ENCODE measurements at places on chromosomes 11 and 22.

DNA sequence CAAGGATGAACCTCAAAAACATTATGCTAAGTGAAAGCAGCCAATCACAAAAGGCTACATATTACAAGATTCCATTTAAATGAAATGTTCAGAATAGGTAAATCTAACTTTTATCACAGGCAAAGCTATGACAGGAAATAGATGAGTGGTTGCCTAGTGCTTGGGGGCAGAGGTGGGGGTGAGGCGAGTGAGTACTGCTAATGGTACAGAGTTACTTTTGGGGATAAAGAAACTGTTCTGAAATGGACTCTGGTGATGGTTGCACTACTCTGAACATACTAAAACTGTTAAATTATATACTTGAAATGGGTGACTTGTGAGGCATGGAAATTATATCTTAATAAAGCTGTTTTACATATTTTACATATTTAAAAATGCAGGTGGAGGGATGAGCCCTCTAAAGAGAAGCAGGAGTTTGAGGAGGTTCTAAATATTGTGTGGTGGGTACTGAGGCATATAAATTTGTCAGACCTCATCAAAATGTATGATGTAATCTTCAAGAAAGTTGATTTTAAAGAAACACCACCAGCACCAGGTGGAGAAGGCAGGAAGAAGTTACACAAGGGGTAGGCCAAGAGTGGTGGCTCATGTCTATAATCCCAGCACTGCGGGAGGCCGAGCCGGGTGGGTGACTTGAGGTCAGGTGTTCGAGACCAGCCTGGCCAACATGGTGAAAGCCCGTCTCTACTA lies 3.6 kb downstream of the SLC43A1 start:
- DNase-seq = no peak

GRCh38 chr22:27507111-27507611 lies 294.4 kb downstream of the MN1 start:
- no peak for DNase-seq

GRCh38 chr11:10483584-10483983 lies 28.5 kb downstream of the AMPD3 start:
- DNase-seq = no peak

DNA sequence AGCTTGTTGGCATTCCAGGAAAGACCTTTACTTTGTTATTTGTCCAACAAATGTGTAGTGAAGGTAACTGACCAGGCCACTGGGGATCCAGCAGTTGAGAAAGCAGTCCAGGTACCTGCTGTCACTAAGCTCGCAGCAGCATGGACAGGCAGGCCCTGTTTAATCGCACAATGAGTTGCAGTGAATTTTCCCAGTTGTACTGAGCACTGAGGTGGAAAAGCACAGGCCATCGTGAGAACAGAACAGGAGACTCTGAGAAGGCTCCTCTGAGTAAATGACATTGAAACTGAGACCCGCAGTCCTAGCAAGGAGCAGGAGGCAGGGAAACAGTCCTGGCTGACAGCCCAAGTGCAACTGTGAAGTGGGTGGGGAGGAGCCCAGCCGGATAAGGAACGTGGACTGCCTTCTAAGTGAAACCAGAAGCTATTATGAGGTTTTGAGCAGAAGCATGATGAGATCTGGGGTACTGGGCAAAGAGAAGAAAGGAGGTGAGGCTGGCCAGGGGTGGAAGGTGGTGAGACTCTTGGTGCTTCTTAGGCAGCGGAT lies 39.8 kb upstream of the CDON start:
- DNase-seq = no peak

DNA sequence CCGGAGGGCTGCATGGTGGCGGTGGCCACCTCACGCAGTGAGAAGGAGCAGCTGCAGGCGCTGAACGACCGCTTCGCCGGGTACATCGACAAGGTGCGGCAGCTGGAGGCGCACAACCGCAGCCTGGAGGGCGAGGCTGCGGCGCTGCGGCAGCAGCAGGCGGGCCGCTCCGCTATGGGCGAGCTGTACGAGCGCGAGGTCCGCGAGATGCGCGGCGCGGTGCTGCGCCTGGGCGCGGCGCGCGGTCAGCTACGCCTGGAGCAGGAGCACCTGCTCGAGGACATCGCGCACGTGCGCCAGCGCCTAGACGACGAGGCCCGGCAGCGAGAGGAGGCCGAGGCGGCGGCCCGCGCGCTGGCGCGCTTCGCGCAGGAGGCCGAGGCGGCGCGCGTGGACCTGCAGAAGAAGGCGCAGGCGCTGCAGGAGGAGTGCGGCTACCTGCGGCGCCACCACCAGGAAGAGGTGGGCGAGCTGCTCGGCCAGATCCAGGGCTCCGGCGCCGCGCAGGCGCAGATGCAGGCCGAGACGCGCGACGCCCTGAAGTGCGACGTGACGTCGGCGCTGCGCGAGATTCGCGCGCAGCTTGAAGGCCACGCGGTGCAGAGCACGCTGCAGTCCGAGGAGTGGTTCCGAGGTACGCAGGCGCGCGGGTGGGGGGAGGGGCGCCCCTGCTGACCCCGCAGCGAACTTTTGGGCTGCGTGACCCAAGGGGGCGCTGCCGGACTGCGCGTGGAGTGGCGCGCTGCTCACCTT lies 670 bp downstream of the NEFH start:
- DNase-seq = no peak

DNA sequence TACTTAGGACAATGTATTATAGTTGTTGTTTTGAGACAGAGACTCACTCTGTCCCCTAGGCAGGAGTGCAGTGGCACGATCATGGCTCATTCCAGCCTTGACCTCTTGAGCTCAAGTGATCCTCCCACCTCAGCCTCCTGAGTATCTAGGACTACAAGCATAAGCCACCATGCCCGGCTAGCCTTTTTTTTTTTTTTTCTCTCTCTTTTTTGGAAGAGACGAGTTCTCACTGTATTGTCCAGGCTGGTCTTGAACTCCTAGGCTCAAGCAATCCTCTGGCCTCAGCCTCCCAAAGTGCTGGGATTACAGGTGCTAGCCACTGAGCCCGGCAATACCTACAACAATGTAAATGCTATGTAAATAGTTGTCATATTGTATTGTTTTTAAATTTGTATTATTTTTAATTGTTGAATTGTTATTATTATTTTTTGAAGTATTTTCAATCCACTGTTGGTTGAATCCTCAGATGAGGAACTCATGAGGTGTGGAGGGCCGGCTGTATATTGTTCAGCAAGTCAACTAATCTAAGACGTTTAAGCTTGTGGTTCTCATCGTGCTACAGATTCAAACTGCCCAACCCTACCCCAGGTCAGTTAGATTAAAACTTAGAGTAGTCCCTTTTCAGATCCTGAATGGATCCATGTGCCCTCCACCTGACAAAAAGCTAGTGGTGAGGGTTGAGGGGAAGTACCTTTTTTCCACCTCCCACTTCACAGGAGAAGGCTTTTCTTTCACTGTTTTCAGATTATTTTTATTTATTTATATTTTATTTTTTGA lies 11.9 kb upstream of the ZNF280A start:
- no peak for DNase-seq

DNA sequence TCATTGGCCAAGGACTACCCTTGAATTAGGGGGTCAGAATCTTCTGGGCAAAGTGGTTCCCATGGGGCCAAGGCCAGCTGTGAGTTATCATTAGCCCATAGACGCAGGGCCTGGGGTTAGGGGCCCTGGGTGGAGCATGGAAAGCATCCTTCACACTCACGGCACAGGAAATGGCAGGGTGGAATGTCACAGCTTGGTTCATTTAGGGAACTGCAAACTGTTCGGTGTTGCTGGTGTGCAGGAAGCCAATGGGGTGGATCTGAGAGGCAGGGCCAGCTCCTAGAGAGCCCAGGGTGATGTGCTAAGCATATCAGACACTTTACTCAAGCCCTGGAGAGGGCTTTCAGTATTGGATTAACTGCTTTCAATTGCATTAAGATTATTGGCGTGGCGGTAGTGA lies 42.9 kb downstream of the TECTA start:
- DNase-seq = no peak

DNA sequence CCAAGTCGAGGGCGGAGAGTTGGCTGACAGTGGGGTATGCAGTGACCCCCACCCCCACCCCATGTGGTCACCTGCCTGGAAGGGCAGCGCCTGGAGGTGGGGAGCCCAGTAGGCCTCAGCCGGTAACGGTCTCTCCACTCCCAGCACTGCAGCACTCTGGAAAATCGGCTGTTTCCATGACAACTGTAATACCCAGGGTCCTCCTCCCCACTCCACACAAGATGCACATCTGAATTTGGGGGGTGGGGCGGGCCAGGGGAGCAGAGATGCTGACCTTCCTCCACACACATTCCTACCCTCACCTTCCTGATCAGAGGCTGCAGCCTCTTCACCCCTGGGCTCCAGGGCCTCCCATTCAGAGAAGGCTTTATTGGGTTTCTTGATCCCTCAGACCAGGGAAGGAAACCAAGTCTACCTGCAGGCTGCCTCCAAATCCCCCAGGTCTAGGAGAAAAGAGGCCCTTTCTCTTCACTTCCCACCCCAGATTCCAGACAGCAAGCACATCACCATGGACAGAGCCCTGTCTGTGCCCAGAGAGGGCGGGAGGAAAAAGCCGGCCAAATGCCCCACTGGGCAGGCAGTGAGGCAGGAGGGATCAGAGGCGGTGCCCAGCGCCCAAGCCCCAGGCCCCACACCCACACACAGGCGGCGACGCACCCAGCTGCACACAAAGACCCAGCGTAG lies 46.5 kb downstream of the SLC22A12 start:
- no peak for DNase-seq

- no peak for DNase-seq
These were observed 17.8 kb downstream of the EED start for GRCh38 chr11:86262387-86262786.

DNA sequence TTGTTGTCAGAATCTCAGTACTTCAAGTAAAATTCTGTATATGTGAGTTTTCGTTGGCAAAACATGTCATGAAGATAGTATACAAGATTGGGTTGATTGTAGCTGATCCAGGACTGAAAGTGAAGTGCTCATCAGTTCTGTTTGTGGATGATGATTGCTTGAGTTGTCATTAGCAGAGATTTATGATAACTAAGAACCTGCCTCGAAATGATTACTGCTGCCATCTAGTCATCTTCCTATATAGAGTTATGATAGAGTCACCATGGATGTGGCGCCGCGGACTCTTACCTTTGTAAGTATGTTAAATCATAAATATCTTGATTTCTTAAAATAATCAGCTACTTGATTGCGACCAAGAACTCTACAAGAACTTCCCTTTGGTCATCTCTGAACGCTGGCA lies 27.9 kb upstream of the MYO18B start:
- DNase-seq = no peak

- DNase-seq = no peak
These were observed 14.8 kb downstream of the KIAA0930 start for GRCh38 chr22:45225732-45226502.

GRCh38 chr11:2528301-2529050 lies 83.7 kb downstream of the KCNQ1 start:
- no peak for DNase-seq

GRCh38 chr11:117515892-117516787 lies 188.5 kb downstream of the CEP164 start:
- no peak for DNase-seq

- DNase-seq = no peak
These were observed 902.6 kb upstream of the TENM4 start for GRCh38 chr11:80343436-80343835.

- DNase-seq = no peak
These were observed 26.7 kb downstream of the ALKBH3 start for GRCh38 chr11:43907028-43907975.

- no peak for DNase-seq
These were observed 18.4 kb downstream of the OR51I2 start for GRCh38 chr11:5467527-5467926.
